ENCODE measurements at places on chromosomes 6 and 20. TPM values are rescaled to one million over a fixed set of nuclear protein-coding genes. Genes with fewer than 3 reads are reported as not detected.

DNA sequence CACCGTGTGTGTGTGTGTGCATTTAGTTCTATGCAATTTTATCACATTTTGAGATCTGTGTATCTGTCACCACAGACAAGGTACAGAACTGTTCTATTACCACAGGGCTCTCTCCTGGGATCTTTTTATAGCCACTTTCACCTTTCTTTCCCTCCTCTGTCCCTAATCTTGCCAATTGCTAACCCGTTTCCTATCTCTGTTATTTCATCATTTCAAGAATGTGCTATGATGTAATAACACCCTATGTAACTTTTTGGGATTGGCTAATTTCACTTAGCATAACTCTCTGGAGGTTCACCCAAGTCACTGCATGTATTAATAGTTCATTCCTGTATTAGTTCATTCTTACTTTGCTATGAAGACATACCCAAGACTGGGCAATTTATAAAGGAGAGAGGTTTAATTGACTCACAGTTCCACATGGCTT, 657.7 kb downstream of the QKI start:
- no peaks in the 10 kb centered on the region for H3K27me3 ChIP-seq
- H3K36me3 ChIP-seq, result no peaks in the 10 kb centered on the region
- no peak overlapping the region for H3K27ac ChIP-seq
- H3K4me1 ChIP-seq, result peaks cover 5% of the 10 kb centered on the region
- DNase-seq, result no peak

DNA sequence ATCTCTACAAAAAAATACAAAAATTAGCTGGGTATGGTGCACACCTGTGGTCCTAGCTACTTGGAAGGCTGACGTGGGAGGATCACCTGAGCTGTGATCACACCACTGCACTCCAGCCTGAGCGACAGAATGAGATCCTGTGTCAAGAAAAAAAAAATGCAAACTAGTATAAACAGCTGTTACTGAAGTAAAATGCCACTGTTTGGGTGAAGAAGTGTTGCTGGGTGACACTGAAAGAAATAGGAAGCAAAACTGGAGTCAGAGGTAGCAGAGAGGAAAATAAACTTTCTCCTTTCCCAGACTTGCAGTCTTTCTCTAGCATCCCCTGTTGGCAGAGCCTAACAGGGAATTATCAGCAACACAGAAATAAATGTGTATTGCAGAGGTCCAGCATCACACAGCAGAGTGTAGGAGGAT, 241.2 kb upstream of the PREP start:
- no peaks in the 10 kb centered on the region for H3K27me3 ChIP-seq
- no peak overlapping the region for H3K27ac ChIP-seq
- no peaks in the 10 kb centered on the region for H3K36me3 ChIP-seq
- DNase-seq, result peak; percentile 44
- no peaks in the 10 kb centered on the region for H3K4me1 ChIP-seq

FNDC11 gene
- 0.09 TPM for total RNA-seq

DNA sequence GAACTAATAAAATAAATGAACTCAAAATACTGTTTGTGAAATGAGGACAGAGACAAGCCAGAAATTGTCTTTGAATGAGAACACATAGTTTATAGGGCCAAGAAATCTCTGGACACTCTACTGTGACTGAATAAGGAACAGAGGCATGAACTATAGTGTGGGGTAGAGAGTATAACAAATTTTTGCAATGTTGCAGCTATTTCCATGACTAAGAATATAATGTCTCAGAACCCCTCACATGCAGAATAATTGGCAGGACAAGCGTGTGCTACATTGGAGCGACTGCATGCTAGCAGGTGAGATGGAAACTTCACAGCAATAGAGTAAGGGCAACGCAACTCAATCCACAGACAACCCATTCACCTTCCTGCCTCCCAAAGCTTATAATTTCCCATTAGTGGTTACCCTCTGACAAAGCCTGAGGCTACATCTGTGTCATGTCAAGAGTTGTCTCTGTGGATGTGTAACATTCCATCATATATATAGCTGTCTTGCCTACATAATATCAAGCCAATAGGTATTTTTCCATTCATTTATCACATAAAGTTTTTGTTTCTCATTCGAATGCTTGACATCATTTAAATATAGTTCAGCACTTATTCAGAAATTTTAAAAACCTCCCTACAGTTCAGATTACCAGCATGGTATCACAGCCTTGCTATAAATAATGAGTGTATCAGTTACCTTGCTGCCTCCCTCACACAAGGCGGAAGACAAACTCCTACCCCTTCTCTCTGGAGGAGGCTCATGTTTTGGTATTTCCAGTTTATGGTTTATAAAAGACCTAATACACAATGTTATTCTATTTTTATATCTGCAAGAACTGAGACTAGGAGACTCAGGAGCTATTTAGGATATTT, 47.9 kb upstream of the ECHDC1 start:
- H3K4me1 ChIP-seq, result peaks cover 12% of the 10 kb centered on the region
- H3K36me3 ChIP-seq, result no peaks in the 10 kb centered on the region
- H3K27ac ChIP-seq, result peak overlapping the region; percentile 83
